ENCODE measurements at places on chromosomes 7 and 10. TPM values are rescaled to one million over a fixed set of nuclear protein-coding genes. Genes with fewer than 3 reads are reported as not detected.

The ADIRF gene
- 61.4 TPM for total RNA-seq

The CRYGN gene
- 0.28 TPM for total RNA-seq

The SORCS1 gene
- total RNA-seq, result 0.06 TPM

The TBC1D12 gene
- total RNA-seq, result 29.0 TPM

The DYDC2 gene
- total RNA-seq, result 8.6 TPM

The PHYHIPL gene
- total RNA-seq, result 0.11 TPM

The IQUB gene
- total RNA-seq, result 17.4 TPM

The SH2D4B gene
- total RNA-seq, result 0.28 TPM

The FFAR4 gene
- 4.7 TPM for total RNA-seq

The BCL7B gene
- 58.6 TPM for total RNA-seq

The UBE2D1 gene
- total RNA-seq, result 15.6 TPM

The GNA12 gene
- total RNA-seq, result 51.9 TPM

The ASB4 gene
- total RNA-seq, result 3.3 TPM

The CCL26 gene
- total RNA-seq, result not detected

The CALML5 gene
- total RNA-seq, result not detected

The PROSER2 gene
- 23.9 TPM for total RNA-seq

The SAMD9 gene
- total RNA-seq, result 7.7 TPM

The ATG9B gene
- 1.1 TPM for total RNA-seq

The ORC5 gene
- total RNA-seq, result 53.6 TPM

The NPY4R2 gene
- total RNA-seq, result 2.9 TPM

The TOMM7 gene
- total RNA-seq, result 122 TPM

The OPN1SW gene
- total RNA-seq, result not detected

The WNT8B gene
- total RNA-seq, result not detected

The CYP2C8 gene
- 1.5 TPM for total RNA-seq

The RET gene
- 1.3 TPM for total RNA-seq

The AMPH gene
- total RNA-seq, result 2.1 TPM

The ADAP1 gene
- total RNA-seq, result 34.2 TPM

The ELN gene
- total RNA-seq, result 149 TPM

The PRXL2A gene
- total RNA-seq, result 42.8 TPM

The VIPR2 gene
- 0.88 TPM for total RNA-seq

The AGAP4 gene
- 16.6 TPM for total RNA-seq

The AP1S1 gene
- total RNA-seq, result 42.7 TPM

The BTBD16 gene
- 0.67 TPM for total RNA-seq
